Fibroblast of upper back skin (primary cell): ENCODE measurements at places on chromosomes 3 and 15.

GRCh38 chr15:58738046-58738707, 11.3 kb downstream of the ADAM10 start:
- DNase-seq = no peak

DNA sequence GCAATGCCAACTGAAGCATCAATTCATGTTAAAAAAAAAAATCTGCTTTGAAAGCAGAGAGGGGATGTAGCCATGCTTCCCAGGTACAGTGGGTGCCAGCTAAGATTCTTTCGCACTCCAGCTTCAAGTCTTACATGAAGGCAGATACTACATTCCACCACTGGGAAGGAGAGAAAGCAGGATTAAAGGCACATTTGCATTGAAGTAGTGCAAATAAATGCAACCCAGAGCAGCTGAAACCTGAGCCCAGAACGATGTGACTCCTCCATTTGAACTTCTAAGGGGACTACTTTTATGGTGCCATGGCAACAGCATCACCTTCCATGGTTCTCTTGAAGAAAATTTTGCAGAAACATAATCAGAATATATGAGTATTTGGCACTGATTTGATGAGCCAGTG, 19.1 kb upstream of the GJD2 start:
- no peak for DNase-seq

- no peak for DNase-seq
These were observed 234.5 kb upstream of the CDIN1 start for GRCh38 chr15:36344887-36345286.

- DNase-seq = peak; percentile 75
These were observed 13.9 kb downstream of the ELL3 start for GRCh38 chr15:43762824-43763223.

DNA sequence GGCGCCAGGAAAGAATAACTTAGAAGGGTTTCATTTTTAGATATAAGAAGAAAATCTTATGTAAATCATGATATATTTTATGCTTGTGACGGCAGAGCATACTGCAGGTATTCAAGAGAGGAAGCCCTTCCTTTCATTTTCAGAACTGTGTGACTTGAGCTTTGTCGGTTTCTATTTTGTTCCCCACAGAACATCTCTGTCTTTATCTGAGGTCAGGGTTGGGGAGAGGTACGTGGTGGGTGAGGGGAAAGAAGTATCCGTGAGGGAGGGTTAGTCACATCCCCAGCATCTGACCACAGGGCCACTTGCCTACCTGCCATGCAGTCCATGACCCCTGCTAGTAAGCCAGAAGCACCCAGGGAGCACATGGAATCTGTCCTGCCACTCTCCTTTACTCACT, 126.5 kb downstream of the DGKG start:
- no peak for DNase-seq

GRCh38 chr3:112365636-112366035, 32.7 kb downstream of the CD200 start:
- DNase-seq = no peak

GRCh38 chr3:195906865-195907683, 1.3 kb downstream of the TNK2 start:
- no peak for DNase-seq

DNA sequence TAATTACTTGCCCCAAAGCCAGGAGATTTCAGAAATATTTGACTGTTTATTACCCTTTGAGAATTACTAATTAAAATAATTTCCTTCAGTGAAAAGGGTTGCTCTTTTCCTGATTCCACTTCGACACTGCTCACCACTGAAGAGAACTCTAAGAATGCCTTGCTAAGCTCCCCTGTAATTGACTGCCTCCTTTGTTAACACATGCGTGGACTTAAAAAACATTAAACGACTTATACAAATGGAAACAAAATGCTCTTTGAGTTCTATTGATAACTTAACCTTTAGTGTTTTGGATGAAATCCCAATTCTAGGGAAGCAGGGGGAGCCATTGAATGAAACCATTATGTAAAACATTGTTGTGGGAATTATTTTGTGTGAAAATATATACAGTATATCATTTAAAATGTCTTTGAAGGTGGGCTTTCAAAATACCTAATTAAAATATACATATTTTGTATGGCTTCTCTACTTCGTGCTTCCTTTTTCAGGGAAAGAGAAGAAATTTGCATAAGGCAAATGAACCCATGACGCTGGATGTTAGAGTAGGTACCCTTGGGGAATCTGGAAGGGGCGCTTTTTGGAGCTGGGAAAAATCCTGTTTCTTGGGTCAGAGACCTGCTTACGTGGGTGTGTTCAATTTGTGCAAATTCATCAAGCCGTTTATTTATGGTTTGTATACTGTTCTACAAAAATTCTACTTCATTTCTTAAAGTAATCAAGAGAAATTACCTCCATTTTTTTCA, 64.2 kb downstream of the WWTR1 start:
- no peak for DNase-seq
